Smooth muscle cell of trachea (primary cell): ENCODE measurements at places on chromosomes 11 and 22. TPM values are rescaled to one million over a fixed set of nuclear protein-coding genes. Genes with fewer than 3 reads are reported as not detected.

MYOD1 gene
- not detected in 2 replicates for total RNA-seq

MLC1 gene
- under 0.01 TPM in 1 of 2 replicates, not detected in the other for total RNA-seq

CD81 gene
- total RNA-seq: 580 and 688 TPM in 2 replicates

PATL1 gene
- total RNA-seq: 8.4 and 11.6 TPM in 2 replicates

MUC2 gene
- total RNA-seq: not detected in 2 replicates

MAJIN gene
- total RNA-seq: not detected in 2 replicates

NAALADL1 gene
- total RNA-seq: 38.2 and 46.3 TPM in 2 replicates

KCNQ1OT1 gene
- 5.0 and 7.7 TPM in 2 replicates for total RNA-seq

LARGE2 gene
- total RNA-seq: under 0.01 TPM in 1 of 2 replicates, not detected in the other

PDE3B gene
- 12.1 and 14.8 TPM in 2 replicates for total RNA-seq

MUC5AC gene
- total RNA-seq: not detected in 2 replicates

PRRG4 gene
- total RNA-seq: under 0.01 and 0.15 TPM in 2 replicates

DDI1 gene
- total RNA-seq: not detected in 2 replicates

SLC22A6 gene
- total RNA-seq: not detected in 2 replicates

TRIM6 gene
- total RNA-seq: 3.3 and 9.7 TPM in 2 replicates

EEF1G gene
- total RNA-seq: 1,356 and 1,684 TPM in 2 replicates

RCOR2 gene
- 4.4 and 8.8 TPM in 2 replicates for total RNA-seq
